Tongue (tissue), 3 donors: ENCODE measurements at places on chromosomes 7 and 10. TPM values are rescaled to one million over a fixed set of nuclear protein-coding genes. Genes with fewer than 3 reads are reported as not detected.
A peak's percentile ranks its signal among the peaks of the same experiment; 100 is the strongest.

GRCh38 chr7:124692425-124692824 lies 73.2 kb downstream of the GPR37 start:
- no peak for DNase-seq

The IFIT2 gene
- 9.5 TPM for total RNA-seq

DNA sequence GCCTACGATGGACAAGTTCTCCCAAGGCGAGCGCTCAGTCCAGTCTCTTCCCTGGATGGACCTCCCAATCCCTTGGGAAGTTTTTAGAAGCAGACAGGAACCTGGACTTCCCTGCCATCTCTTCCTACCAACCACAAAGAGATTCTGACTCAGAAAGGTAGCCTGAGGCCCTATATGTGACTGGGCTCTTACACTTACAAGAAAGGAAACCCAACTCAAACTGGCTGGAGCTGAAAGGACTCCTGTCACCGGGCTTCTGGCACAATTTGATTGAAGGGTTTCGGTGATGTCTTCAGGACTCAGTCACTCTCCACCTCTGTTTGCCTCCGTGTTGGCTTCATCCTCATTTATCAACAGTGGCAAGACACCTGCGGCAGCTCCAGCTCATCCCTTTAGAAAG lies 3.7 kb upstream of the COL13A1 start:
- DNase-seq, result no peak

The JAKMIP3 gene
- 1.0 TPM for total RNA-seq

The IGF2BP3 gene
- total RNA-seq, result 37.7 TPM

DNA sequence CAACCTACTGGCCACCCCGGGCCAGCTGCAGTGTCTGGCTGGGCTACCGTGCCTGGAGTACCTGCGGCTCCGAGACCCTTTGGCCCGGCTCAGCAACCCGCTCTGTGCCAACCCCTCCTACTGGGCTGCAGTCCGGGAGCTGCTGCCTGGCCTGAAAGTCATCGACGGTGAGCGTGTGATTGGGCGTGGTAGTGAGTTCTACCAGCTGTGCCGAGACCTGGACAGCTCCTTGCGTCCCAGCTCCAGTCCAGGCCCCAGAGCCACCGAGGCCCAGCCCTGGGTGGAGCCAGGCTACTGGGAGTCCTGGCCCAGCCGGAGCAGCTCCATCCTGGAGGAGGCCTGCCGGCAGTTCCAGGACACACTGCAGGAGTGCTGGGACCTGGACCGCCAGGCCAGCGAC lies 4.2 kb downstream of the RARRES2 start:
- DNase-seq, result no peak

The GARIN1A gene
- 0.10 TPM for total RNA-seq

GRCh38 chr7:82616059-82616728 lies 172.6 kb upstream of the CACNA2D1 start:
- no peak for DNase-seq

- no peak for DNase-seq
These were observed 710.1 kb upstream of the KCND2 start for GRCh38 chr7:119562839-119563238.

GRCh38 chr10:34885898-34886297 lies 70.8 kb upstream of the PARD3 start:
- DNase-seq, result peak; percentile 17

The CYP3A7 gene
- total RNA-seq, result 0.21 TPM

- no peak for DNase-seq
These were observed 302.1 kb downstream of the FZD1 start for GRCh38 chr7:91566402-91566732.

DNA sequence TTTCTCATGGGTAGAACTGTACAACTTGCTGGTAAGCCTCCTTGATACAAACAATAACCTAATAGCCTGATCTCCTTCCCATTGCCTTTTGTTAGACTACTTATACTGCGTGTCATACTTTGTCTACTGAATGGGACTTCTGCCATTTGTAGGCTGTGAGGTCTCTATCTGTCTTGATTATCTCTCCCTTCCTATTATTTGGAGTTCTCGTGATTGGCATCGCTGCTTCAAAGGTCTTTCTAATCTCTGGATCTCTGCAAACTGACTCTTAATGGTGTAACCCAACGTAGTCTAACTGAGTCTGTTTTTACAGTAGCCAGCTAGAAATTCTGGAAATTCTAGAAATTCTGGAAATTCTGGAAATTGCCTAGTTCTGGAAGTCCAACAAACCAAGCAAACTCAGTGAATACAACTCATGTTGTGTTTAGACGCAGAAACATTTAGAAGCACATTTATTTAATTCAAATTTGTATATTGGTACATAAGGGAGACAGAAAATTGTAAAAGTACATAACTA lies 29.8 kb downstream of the PHYHIPL start:
- DNase-seq, result no peak

The ZNF680 gene
- 29.1 TPM for total RNA-seq

The ACTR3C gene
- total RNA-seq, result 12.1 TPM

The TAS2R41 gene
- 0.31 TPM for total RNA-seq

The RAPGEF5 gene
- 83.7 TPM for total RNA-seq

GRCh38 chr7:129643550-129644170 lies 32.1 kb downstream of the NRF1 start:
- no peak for DNase-seq

The GRK5 gene
- total RNA-seq, result 26.2 TPM

DNA sequence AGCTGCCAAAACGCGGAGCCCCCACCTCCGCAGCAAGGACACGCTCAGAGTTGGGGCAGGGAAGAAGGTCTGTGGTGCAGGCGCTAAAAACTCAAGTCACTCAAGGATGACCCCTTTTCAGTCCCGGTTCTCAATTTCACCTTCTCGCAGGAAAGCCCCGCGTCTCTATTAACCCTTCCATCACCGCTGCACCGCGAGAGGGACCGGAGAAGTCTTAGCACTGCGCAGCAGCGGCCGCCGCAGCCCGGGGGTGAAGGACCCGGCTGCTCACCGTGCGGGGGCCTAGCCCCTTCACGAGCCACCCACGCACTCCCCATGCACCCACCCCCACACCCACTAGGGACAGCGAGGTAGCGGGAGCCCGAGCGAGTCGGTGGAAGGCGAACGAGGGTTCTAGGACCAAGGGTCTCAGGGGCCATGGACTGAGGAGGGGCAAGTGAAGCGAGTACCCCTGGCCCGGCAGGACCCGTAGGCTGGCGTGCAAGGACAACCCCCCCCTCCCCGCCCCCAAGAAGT lies 162.9 kb downstream of the SH3PXD2A start:
- peak; percentile 39 for DNase-seq

DNA sequence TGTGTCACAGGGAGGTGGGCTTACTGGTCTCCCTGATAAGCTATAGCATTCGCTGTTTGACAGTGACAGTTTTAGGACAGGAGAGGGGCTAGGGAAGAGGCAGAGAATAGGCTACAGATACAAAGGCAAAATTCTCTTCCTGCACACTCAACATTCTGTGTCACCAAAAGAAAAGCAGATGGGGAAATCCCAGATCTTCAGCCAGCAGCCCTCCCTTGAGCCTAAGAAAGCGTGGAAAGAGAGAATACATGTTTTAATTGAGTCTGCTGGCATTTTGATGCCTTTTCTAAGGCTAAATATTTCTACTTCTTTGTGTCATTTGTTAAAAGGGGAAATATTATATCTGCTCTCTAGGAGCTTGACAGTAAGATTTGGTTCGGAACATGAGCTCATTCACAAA lies 247.0 kb downstream of the TRIL start:
- DNase-seq, result no peak

The R3HCC1L gene
- 17.4 TPM for total RNA-seq

The OPN1SW gene
- not detected for total RNA-seq

The HIP1 gene
- total RNA-seq, result 19.6 TPM

DNA sequence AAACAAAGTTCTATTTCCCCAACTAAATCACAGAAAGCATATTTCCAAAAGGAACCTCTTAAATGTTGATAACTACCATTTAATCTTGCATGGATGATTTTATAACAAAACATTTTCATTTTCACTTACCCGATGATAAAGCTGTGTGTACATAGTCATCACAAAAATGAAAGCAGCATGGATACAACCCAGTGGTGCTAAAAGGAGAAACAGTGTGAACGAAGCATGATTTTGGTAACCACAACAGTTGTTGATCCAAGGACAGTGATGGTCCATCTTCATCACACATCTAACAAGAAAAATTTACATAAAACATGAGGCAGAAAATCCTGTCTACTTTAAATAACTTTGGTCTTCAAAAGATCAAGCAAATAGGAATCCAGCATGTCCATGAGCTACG lies 4.7 kb downstream of the ZDHHC6 start:
- DNase-seq, result no peak

DNA sequence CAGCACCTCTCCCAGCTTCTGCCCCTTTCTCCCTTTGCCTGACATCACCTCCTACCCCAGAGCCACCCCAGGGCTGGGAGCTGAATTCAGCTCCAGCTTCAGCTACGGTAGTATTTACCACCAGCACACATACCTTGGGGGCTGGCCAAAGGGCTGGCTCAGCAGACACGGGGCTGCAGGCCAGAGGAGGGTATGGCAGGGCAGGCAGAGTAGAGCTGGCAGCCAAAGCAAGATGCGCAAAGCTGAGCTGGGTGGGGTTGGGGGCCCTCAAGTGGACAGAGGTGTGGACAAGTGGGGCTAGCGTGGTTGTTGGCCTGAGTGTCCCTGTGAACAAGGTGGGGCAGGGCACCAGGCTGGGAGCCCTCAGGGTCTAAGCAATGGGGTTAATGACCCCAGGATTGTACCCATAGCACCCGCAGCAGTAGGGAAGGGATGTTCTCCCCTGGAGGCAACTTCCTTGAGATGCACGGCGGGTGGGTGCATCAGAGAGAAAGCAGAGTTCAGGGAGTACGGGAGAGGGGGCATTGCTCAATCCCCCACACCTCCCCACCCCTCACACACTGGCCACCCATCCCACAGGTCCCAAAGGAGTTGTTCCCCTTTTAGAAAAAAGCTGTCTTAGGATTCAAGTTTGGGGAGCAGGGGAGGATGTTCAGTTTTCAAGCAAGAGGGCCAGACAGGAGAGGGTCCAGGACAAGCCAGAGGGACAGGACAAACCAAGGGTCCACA lies 8.0 kb downstream of the VSIR start:
- no peak for DNase-seq

The CH25H gene
- 0.21 TPM for total RNA-seq

- peak; percentile 71 for DNase-seq
These were observed 69.7 kb upstream of the LRRC18 start for GRCh38 chr10:49009199-49009979.

The PRPS1L1 gene
- not detected for total RNA-seq

The SH2D4B gene
- not detected for total RNA-seq

GRCh38 chr10:59104186-59104585 lies 72.3 kb upstream of the PHYHIPL start:
- no peak for DNase-seq

DNA sequence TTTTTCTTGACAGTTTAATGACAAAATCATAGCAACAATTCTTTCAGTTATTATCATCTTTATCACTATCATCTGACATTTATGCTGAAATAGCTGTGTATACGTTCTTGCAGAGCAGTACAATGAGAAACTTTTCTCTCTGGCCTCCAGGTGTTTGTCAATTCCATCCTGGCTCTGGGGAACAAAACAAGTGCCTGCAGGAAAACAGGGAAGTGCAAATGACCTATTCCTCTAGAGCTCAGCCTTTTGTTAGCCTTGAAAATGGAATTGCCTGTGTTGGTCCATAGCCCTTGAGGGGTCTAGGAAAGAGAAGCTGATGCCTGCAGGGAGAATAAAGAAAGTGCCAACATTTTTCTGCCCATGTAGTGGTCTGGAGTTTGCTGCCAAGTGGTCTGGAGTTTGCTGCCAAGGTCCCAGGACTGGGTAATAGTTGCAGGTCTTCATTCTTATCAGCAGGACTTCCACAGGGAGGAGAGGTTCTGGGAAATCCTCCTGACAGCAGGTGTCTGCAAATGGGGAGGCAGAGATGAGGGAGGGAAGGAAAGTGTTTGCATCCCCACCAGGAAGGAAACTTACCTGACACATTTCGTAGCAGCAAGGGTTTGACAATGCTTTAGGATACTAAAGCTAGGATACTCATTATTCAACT lies 10.1 kb upstream of the CSTF2T start:
- DNase-seq, result no peak
